ENCODE measurements at places on chromosomes 3 and 15.

DNA sequence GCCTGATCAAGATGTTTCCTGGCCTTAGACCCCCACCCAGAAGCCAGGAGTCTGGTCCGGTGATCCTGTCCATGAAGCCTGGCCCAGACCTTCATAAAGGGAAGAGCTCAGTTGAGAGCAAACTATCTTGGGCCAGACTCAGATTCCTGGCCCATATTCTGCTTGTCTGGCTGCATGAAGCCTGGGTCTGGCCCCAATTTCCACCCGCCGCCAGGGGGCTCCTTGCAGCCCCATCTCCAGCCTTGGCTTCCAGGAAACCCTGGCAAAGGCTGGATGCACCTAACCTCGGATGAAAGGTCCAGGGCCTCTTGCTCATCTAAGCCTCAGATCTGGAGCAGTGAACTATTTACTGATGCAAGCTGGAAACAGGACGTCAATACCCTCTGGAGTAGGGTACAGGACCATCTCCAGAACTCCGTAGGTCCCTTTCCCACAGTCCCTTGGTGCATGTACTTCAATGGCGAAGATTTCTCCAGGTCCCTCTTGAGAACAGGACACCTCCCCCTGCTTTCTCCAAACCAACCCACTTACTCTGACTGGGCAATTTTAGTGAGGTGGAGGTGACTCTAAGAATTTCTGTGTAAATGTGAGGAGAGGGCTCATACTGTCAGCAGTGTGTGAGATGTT, 5.6 kb downstream of the FOXL2 start:
- peak; percentile 53 for DNase-seq

DNA sequence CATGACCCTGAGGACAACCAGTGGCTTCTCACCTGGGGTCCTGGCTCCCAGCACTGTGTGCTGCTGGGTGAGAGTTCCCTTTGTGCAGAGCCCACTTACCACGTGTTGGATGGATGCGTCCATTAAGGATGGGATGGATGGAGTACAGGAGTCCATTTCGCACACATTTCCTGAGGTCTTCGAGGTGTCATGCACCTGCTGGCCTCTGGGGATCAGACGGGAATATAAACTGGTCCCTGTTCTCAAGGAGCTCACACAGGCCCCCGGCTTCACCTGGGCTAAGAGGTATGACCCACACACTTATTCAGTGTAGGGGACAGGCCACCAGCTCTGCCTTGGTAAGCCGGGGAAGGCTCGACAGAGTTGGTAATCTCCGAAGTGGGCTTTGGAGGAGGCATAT, 39.5 kb downstream of the MAGEF1 start:
- DNase-seq = no peak

- DNase-seq = no peak
These were observed 2.5 kb downstream of the PRKAR2A start for GRCh38 chr3:48845170-48845569.

DNA sequence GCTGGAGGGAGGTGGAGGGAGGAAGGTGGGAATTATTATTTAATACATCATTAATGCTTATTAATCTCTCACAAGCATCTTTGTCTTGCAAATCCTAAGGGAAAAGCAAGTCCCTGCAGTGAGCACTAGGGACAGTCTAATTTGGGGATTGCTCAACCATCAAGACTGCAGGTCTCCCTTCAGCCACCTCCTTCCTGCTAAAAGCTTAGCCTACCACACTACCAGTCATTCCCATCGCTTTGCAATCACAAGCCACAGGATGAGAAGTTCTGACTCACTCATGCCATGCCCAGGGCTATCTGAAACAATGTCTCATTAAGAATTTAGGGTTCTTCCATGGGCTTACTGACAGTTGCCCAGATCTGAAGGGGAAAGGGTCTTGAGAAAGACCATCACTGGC, 51.0 kb upstream of the EIF1B start:
- no peak for DNase-seq

- DNase-seq = peak; percentile 20
These were observed 255.3 kb downstream of the RORA start for GRCh38 chr15:60973637-60974415.

DNA sequence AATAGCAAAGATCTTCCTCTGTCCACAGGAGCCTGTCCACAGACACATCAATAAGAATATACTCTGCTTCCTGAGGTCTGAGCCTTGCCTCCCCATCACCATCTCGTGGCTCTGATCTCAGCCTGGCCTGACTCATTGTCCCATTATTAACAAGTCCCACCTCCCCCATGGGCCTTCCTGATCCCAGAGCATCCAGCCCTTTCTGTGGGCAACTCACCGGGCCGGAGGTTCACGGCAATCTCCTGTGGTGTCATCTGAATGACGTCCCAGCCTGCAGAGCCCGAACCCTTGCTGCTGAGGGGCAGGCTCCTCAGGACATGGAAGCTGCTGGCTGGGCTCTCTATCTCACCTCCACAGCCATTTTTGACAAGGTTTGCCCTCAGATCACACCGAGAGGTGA, 28.1 kb downstream of the ITGB5 start:
- no peak for DNase-seq

DNA sequence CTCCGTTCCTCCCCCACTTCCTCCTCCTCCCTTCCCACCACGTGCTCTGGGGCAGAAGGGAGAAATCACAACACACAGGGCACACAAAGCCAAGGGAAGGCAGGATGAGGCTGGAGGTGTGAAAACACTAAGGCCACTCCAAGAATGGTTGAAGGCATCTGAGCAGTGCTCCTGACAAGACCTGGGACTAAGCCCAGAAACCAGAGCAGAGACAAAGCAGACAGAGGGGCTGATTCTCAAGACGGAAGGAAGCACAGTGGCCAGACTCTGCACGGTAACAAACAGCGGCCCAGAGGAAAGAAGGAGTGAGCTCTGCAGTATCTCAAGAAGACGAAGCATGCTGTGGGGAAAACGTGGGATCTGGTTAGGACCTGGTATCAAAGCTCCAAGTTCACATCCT, 78.1 kb downstream of the ADCY5 start:
- DNase-seq = no peak

DNA sequence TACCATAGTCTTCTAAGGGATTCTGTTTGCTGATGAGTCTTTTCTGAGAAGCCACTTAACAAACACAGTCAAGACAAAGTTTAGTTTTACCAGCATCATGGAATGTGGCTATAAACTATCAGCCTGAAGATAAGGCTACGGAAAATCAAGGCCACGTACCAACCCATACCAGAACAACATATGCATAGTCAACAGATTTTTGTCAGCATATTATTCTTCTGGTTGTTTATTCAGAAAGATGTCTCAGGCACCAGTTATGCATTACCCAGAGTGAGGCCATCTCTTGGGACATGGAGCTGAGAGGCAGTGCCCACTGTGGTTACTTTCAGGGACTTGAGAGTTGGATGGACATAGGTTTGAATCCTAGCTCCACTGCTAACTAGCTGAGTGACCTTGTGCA, 60.4 kb downstream of the SOX2 start:
- DNase-seq = no peak

- no peak for DNase-seq
These were observed 221.0 kb downstream of the ZMAT3 start for GRCh38 chr3:178850450-178851190.

GRCh38 chr3:30269751-30270445, 336.5 kb upstream of the TGFBR2 start:
- no peak for DNase-seq

- no peak for DNase-seq
These were observed 18.9 kb upstream of the ARRDC4 start for GRCh38 chr15:97941572-97941971.

- no peak for DNase-seq
These were observed 273.1 kb downstream of the FOXP1 start for GRCh38 chr3:71310359-71310979.

DNA sequence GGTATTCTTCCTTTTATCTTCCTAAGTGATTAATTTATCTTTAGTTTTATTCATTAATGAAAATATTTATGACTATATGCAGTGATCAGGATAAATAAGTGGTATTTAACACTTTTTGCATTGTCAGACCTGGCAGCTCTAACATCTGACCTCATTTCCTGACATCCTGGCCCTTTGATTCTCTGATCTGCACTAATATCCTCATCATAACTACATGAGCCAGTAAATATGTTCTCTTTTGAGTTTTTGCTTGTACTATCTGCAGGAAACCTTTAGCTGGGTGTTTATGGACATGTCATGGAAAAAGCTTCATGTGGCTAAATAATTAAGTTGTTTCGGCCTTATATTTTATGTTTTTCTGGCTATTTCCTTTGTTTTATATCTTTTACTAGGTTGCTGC, 10.5 kb downstream of the NKTR start:
- no peak for DNase-seq

GRCh38 chr15:70533931-70534742, 229.2 kb downstream of the UACA start:
- no peak for DNase-seq

- DNase-seq = no peak
These were observed 259.5 kb downstream of the THRB start for GRCh38 chr3:24235121-24235520.

DNA sequence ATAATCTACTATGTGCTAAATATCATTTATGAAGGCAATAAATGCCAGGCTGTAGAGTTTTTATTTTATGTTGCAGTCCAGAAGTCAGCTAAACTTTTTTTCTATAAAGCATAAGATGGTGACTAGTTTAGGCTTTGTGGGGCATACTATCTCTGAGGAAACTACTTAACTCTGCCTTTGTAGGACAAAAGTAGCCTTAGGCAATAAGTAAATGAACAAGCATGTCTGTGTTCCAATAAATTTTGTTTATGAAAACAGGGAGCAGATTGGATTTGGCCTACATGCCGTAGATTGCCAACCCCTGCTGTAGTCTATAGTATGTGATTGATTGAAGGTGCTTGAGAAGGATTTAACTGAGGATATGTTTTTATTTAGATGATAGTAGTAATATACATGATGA, 502.5 kb upstream of the NAALADL2 start:
- no peak for DNase-seq

GRCh38 chr3:31277582-31277981, 255.1 kb upstream of the STT3B start:
- no peak for DNase-seq

DNA sequence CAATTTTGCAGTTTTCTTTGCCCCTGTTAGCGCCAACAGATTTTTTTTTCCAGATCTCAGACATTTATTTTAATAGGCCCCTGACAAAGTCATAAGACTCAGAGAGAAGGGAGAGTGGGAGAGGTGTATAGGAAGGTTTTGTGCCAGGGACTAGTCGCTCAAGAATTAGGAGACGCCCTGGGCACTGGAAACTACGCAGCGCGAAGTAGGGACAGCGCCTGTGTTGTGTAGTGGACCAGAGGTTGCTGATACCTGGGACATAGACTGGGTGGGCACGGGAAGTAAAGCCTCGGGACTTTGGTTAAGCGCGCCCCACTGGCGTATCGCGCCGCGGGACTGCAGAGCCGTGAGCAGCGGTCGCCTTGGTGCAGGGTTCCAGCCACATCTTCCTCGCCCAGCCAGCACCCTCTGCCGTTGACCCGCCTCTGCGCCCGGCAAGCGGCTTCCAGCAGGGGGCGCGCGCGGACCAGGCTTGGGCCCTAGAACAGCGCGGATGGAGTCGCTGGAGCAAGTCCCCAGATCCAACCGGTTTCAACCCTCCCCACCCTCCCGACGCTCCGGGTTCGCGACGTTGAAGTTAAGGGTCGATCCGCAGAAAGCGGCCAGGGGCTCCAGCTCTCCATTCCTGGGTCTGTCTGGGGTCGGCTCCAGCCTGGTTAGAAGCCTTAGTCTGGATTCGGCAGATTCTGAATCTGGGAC, 3.0 kb upstream of the ISLR2 start:
- peak; percentile 91 for DNase-seq

DNA sequence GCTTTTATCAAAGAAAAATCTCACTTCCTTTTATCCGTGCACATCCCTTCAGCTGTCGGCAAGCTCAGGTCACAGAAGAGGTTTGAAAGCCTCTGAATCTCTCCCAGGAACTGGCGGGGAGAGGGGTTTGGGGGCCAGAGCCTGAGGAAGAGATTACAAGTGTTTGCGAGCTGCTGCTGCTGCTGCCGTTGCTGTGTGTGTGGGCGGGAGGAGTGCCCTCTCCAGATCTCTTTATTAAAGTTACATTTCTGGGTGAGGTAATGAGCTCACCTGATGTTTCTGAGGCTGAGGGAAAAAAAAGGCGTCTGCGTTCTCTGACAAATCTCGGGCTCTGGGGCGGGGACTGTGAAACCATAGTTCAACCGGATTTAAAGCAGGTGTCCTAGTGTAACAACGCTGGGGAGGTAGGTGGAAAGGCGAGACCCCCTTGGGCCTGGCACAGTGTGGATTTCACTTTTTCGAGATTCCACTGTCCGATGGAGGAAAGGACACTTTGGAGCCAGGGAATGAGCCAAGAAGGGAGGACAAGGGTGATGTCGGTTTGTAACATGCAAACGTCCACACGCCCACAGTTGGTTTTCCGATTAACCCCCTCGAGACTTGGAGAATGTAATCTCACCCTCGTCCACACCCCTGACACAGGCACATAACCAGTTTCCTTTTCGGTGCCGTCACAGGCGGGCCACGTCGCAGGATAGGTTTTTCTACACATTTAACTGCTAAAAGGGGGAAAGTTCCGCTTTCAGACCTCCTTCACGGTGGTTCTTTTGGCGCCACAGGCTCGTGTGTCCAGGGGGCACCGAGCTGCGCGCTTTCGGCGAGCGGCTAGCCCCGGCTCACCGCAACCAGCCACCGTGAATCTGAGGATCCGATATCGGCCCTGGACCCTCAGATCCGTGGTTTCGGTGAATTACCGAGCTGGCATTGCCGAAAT, 2.1 kb downstream of the ALCAM start:
- DNase-seq = peak; percentile 42

GRCh38 chr3:126314790-126315658, 42.2 kb downstream of the KLF15 start:
- DNase-seq = no peak

DNA sequence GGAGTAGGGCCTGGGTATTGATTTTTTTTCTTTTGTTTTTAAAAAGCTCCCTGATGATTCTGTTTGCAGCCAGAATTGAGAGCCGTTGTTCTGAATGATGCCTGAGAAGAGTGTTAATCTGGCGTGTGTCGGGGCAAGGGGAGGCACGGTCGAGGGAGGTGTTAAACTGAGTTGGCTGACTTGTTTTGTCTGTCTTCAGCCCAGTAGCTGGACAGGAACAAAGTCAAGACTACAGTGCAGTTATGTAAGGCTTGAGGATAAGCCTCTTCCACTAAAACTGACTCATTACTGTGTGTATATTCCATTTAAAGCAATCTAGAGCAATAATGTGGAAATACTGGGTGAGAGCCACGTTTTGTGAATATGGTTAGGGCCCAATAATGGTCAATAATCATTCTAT, 119.0 kb upstream of the DLG1 start:
- no peak for DNase-seq

DNA sequence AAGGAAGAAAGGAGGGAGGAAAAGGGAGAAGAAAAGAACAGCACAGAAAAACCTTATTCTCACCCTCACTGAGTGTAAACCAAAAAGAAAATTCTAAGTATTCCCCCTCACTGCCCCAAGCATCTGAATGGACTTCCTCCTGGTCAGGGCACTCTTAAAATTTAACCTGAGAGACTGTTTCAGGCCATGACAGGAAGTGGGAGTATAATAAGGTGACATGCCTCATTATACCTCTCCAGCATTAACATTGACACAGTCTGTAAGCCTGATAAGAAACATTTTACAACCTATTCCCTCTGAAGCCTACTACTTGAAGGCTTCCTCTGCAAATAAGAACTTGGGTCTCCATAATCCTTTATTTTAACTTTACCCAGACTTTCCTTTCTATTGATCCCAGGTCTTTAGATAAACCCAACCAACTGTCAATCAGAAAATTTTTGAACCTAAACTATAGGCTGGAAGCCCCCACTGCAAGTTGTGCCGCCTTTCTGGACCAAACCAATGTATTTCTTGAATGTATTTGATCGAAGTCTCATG, 41.7 kb downstream of the SLCO2A1 start:
- no peak for DNase-seq

GRCh38 chr3:59680919-59681318, 631.1 kb upstream of the CFAP20DC start:
- no peak for DNase-seq
